ENCODE measurements at places on chromosomes 4 and X. TPM values are rescaled to one million over a fixed set of nuclear protein-coding genes. Genes with fewer than 3 reads are reported as not detected.

Gene DIPK2B
- 35.0 TPM for polyA plus RNA-seq

Gene TMEM156
- polyA plus RNA-seq = 1.8 TPM

Gene DACH2
- 5.4 TPM for polyA plus RNA-seq

Gene GCNA
- polyA plus RNA-seq = 2.2 TPM

Gene SH3D19
- polyA plus RNA-seq = 58.6 TPM

Gene IL1RAPL2
- 0.41 TPM for polyA plus RNA-seq

Measured in left lung (tissue), 14 donors.